Effector CD4-positive, alpha-beta T cell (primary cell): ENCODE measurements at places on chromosomes 1 and 21.

DNA sequence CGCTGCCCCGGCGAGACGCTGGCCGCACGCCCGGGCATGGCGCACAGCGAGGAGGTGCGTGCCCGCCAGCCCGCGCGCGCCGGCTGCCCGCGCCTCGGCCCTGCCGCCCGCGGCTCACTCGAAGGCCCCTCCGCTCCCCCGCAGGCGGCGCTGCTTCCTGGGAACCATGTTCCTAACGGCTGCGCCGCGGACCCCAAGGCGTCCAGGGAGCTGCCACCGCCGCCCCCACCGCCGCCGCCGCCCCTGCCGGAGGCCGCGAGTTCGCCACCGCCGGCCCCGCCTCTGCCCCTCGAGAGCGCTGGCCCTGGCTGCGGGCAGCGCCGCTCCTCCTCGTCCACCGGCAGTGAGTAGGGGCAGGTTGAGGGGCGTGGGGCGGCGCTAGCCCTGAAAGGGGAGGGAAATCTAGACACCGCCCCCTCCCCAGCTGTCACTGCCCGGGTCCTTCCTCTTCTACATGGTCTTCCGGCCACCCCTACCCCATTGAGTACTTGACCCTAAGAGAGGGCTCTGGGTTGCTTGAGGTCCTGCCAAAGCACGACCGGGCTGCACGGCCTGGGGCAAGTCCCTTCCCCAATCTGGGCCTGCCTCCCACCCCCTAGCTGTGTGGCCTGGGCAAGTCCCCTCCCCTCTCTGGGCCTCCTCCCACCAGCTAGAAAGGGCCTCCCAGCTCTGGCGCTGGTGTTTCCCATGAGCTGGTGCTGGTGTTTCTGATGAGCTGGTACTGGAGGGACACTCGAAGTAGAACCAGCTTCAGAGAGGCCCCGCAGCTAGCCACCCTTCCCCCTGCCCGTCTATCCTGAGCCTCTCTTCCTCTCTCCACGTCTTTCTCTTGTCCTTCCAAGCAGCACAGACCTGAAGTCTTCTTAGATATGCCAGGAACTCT, 17.0 kb downstream of the TNFRSF25 start:
- DNase-seq = no peak

DNA sequence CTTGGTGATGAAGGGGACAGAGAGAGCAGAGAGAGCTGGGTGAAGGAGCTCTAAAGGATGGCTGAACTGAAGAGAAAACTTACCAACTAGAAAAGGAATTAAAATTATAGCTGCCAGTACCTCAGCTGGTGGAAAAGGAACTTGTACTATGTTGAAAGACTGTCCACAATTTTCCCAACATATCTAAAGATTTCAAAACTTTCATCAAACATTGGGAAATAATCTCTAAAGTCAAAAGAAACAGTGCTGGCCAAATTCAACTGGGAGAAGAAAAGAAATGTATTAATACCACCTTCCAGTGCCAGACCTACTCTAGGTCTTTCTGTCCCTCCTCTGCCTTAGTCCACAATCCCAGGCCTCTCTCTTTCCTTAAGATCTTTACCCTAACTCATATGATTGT, 6.1 kb downstream of the SMG5 start:
- no peak for DNase-seq

GRCh38 chr1:1391225-1391624, 7.9 kb downstream of the CCNL2 start:
- DNase-seq = no peak

DNA sequence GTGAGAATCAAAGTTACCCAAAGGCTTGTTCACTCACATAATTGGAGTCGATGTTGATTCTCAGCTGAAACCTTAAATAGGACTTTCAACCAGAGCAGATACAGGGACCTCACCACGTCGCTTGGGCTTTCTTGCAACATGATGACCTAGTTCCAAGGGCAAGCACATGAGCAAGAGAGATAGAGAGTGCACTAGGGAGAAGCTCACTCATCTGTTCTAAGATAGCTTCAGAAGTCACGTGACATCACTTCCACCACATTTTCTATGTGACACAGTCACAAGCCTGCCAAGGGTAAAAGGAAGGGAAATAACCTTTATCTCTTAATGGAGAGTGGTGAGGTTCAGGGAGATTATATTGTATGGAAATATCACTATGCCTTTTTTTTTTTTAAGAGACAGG, 470.1 kb upstream of the PLXNA2 start:
- DNase-seq = no peak

- DNase-seq = no peak
These were observed 618 bp upstream of the FOXD3 start for GRCh38 chr1:63321785-63322113.

- DNase-seq = no peak
These were observed 202.5 kb upstream of the EDN2 start for GRCh38 chr1:41687007-41687406.

DNA sequence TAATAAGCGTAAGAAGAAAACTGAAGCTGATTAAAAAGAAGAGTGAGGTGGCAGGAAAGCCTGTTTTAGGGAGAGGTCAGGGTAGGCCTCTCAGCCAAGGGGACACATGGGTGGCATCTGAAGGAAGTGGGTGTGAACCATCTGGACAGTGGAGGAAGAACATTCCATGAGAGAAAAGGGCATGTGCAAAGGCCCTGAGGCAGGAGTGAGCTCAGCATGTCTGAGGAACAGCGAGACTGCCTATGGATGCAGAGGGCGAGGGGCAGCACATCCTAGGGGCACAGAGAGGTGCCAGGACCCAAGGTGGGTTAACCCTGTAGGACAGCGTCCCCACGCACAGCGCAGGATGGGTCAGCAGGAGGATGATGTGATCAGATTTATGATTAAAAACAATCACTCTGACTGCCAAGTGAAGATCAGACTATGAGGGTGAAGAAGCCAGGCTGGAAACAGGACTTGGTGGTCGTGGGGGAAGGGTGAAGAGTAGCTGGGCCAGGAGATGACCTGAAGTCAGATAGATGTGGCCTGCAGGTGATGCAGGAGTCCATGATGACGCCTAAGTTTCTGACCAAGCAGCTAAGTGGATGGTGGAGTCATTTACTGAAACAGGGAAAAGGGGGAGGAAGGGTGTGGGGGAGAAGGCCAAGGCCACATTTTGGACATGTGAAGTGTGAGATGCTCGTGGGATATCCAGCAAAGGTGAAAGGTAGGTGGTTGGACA, 37.9 kb downstream of the PABPC4 start:
- no peak for DNase-seq

- DNase-seq = no peak
These were observed at the start of gene FAM177B for GRCh38 chr1:222736972-222737371. Gene FAM177B, plus strand, starts transcription at chr1:222737202. Its CDS starts 9,344 bp downstream, at chr1:222746546.

DNA sequence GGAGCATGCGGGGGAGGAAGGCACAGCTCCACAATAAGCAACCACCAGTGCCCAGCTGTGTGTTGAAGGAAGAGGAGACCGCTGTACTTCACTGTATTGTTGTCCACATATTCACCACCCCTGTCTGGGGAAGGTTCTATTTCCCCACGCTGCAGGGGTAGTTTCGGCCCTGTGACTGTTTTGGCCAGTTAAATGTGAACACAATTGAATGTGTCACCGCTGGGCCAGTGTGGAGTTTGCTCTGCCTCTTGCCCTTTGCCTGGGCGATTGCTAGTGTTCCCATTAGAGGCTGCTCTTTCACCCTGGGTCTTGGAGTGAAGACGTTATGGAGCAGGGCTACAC, 32.6 kb downstream of the UBE4B start:
- DNase-seq = no peak

DNA sequence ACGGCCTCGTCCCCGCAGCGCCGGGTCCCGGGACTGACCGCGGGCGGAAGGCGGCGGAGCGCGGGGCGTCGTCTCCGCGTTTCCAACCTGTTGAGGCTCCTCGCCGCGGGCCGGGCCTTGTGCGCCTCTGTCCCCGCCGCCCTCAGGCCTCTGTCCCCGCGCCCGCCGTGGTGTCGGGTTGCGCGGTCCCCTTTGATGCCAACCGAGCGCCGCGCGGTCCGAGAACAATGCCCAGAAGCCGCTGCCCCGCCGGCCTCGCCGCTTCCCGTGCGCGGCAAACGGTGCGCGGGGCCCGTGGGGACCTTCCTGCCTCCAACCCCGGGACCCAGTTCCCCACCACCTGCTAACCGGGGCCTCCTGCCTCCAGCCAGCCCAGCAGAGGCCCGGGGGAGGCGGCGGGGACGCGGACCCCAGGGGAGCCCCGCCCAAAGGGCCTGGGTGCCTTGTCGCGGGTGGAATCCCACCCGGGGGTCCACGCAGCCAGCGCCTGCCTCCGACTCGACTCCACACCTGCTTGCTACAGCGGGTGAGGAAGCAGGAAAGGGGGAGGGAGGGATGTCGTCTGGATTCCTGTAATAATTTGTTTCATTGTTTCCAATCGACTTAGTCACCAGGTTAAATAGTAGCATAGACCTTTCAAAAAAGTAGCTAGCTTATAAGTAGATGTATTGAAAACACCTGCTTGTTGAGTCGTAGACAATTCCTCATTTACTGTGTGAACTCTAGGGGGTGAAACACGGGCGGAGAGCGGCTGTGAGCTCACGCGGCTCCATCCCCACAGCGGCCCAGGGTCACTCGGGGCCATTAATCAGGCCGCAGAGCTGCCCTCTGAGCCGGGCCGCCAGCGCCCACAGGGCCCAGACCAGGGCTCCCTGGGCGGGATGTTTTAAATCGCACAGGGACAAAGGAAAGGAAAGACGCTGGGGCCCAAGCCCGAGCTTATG, 1.1 kb downstream of the COL18A1 start:
- DNase-seq = no peak

DNA sequence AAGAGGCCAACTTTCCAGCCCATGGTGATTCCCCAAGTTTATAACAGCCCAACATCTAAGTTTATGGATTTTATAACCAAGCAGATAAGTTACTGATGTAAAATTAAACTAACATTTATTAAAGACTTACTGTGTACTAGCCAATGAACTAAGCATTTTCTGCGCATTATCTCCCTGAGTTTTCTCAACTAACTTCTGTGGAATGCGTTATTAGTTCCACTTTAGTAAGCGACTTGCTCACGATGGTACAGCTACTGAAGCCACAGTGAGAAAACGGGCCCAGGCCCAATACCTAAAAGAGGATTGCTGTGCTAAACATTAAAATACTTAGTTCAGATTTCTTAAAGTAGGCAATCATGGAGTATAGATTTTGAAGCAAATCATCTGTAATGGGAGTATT, 61.0 kb downstream of the ZBTB18 start:
- no peak for DNase-seq

DNA sequence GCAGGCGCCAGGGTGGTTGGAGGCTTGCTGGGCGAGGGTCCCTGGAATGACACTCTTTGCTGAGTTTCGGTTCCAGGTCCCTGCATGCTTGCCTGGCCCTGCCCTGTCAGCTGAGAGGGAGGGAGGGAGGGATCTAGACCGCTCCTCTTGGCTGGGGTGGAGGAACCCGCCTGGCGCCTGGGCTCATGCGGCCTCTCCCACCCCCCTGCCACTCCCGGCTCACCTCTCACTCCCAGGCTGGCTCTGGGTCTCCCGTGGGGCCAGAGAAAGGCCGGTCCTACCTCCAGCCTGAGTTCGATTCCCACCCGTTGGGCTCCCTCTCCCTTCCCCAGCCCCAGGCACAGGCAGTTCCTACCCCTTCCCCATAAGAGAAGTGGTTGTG, 19.0 kb upstream of the IFNLR1 start:
- DNase-seq = no peak

DNA sequence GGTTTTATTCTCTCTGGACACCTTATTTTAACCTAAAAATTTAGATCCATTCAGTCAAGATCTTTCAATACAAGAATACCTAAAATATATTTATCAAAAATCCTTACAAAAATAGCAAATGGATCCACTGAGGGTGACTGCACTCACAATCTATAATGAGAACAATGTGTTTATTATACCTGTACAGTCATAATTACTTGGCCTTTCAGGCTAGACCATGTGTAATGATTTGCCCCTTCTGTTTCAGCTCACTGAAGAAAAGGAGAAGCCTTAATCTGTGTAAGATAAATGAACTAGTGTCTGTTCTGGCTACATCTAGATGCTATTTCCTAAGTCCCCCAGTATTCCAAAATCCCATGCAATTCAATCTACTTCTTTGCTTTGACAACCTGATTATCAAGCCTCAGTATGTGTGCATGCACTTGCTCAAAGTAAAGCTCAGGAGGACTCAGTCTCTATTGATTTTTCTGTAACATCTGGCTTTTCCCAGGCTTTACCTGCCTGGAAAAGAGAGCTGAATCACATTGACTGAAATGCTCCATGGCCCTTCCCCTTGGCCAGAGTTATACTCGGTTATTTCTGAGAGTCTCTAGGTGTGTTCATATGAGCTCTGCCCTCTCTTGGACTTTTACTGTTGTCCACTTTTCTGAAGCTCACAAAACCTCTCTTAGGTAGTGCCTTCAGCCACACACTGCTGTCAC, 27.6 kb downstream of the CRP start:
- no peak for DNase-seq

DNA sequence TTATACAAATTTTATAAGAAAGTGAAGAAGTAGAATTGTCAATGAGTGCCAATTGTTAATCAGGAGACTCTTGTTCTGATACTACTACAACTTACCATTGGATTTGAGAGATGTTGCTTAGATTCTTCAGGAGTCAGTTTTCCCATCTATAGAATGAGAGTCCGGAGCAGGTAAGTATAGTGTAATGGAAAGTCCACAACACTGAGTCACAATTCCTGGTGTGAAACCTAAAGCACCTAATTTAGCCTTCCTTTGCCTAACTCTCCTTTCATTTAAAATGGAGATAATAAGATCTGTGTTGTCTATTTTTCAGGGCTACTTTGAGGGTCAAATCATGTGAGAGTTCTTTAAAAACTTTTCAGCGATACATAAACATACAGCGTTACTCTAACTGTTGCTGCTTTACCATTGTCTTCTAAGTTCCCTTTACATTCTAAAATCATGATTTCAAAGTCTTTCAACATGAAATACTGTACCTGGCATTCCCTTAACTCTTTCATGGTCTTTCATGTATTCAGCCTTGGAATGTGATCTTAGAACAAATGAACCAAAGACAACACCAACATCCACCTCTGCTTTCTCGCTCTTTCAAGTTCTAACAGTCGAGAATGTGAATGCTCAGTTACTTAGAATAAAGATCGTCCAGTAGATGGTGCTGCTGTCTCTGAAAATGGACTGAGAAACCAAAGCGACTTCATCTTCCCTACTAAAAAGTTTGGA, 90.9 kb downstream of the SLC30A10 start:
- no peak for DNase-seq

DNA sequence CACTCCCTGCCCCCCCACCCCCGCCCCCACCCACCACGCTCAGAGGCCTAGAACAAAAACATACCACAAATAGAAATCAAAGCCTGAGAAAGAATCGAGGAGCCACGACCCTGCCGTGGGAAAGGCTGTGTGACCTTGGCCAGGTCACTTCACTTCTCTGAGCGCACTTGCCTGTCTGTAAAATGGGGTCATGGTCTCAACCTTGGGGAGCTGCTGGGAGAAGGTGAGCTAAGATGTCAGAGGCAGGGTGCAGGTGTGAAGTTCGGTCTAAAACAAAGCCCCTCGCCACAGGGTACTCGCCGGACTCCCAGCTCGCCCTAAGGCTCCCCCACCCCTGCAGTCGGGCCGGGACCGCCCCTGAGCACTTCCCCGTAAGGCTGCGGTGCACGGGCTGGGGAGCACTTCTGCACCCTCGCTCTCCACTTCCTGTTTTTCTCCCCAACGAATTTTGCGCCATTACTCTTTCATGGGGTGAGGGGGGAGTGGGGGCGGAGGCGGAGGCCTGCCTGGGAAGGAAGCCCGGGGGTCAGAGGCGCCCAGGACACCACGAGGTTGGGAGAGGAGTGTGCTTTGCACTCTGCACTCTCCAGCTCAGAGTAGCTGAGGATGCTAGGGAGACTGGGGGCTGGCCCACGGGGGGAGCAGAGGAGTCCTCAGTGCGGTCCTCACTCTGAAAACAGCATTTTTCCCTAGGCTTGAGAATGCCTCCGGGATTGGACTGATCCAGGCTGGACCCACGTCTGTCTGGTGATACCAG, 21.9 kb upstream of the PIK3CD start:
- DNase-seq = peak; percentile 53

GRCh38 chr21:39690454-39690853, 54.5 kb upstream of the IGSF5 start:
- no peak for DNase-seq

GRCh38 chr1:1760345-1760650, 18.0 kb downstream of the NADK start:
- DNase-seq = no peak
